ENCODE measurements at places on chromosomes 7 and 10.
A peak's percentile ranks its signal among the peaks of the same experiment; 100 is the strongest.

GRCh38 chr10:108708363-108708762 is 1214.9 kb downstream of the XPNPEP1 start:
- no peak for DNase-seq

GRCh38 chr10:126294451-126294850 is 93.8 kb downstream of the ADAM12 start:
- no peak for DNase-seq

DNA sequence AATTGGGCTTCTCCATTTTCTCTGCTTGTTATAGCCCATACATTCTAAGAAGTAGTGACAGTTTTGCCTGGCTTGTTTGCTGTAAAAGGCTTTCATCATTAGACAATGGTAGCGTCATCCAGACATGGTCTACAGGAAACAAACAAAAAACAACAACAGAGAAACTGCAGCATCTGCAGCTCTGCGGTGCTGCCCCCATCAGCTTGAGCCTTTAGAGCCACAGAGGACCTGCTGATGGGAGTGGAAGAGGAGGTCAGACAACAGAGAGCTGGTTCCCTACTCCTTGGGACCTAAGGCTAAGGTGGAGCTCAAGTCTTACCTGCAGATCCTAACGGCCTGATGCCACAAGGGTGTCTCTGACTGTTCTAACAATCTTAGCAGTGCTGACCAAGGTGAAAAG is 3.1 kb downstream of the INA start:
- no peak for DNase-seq

DNA sequence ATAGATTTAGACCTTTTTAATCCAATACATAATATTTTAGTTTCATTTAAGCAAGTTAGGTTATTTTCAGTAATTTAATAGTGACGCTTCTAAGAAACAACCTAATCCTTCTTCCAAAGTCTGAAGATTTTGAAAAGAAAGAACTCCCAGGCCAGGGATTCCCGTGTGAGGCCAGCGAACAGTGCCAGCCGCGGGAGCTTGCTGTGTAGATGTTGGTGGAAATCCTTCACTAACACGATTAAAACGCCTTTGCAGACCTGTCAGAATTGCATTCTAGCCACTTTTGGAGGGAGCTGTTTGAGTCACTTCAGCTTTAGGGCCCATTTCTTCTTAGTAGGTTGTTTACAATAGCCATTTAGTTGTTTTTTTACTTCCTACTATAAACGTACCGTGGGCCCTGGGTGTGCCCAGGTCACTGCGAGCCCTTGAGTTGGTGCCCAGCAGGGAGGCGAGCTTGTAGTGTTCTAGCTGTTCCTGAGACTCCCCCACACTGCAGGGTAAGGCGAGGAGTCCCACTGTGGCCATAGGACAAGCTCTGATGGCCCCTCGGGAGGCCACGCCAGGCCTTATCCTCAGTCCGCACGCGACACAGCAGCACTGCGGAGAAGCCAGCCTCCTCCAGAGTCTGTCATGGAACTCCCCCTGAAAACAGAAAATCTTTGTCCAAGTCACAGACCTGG is 32.3 kb downstream of the PPP2R2D start:
- DNase-seq: no peak

DNA sequence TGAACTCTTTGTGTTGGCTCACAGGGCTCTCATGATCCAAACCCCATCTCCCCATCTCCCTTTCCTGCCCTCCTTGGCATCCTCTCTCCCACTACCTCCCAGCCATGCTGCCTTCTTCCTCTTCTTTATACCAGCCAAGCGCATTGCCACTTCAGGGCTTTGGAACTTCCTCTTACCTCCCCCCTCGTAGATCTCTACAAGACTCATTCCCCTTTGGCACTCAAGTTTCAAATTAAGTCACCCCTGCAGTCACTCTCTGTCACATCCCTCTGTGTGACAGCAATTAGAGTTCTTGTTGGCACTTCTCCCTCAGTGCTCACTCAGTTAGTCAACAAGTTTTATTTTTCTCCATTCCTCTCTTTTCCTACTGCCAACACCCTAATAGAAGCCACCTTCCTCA is 20.8 kb upstream of the NRP1 start:
- no peak for DNase-seq

GRCh38 chr10:97689559-97690020 is 2.5 kb upstream of the AVPI1 start:
- DNase-seq: no peak

DNA sequence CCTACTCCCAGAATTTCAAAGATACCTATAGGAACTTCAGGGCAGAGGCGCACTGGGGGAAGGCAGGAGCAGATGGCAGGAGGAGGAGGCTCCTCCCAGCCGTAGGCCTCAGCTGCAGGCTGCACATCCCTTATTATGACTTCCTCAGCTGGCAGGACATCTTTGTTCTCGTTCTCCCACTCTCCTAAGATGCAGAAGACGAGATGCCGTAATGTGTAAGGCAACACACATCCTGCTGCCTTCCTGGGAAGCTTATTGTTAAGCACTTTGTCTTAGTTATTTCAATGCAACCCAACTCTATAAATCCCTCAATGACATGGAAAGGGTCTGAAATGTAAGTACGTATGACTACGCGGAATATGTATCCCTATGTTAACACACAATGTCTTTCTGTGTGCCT is 599.8 kb upstream of the MGMT start:
- no peak for DNase-seq

DNA sequence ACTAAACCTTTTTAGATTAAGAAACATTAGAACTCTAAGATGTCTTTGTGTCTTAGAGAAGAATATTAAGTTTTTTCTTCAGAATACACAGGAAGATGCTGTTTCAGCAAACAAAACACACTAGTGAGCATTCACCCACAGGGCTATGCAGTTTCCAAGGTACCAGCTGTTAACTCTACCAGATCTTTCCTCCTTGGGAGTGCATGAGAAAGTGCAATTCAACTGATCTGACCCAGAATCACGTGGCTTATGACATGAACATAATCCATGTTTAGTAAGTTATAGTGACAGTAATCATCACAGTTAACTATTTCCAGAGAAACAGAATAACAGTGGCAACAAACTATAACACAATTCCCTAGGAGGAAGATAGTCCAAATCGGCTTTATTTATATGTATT is 270.7 kb downstream of the CACNA2D1 start:
- no peak for DNase-seq

- DNase-seq: no peak
Observed at GRCh38 chr10:115957012-115957399, 316.0 kb downstream of the GFRA1 start.

GRCh38 chr7:2709553-2710285 is 21.7 kb downstream of the AMZ1 start:
- DNase-seq: peak; percentile 76

DNA sequence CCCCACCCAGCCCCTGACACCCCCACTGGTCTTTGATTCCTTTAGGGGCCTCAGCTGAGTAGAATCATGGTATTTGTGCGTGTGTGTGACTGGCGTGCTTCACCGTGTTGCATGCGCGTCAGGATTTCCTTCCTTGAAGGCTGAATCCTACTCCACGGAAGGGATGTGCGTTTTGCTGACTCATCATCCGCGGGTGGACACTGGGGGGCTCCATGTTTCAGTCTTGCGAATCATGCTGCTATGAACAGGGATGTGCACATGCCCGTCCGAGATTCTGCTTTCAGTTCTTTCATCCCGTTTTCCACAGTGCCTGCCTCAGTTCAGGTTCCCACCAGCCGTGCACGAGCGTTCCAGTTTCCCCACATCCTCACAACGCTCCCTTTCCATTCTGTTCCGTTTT is 20.9 kb upstream of the JAKMIP3 start:
- no peak for DNase-seq

- DNase-seq: no peak
Observed at GRCh38 chr10:86342111-86342863, 24.3 kb downstream of the GRID1 start.

GRCh38 chr10:129883626-129884397 is 80.3 kb downstream of the EBF3 start:
- DNase-seq: no peak

DNA sequence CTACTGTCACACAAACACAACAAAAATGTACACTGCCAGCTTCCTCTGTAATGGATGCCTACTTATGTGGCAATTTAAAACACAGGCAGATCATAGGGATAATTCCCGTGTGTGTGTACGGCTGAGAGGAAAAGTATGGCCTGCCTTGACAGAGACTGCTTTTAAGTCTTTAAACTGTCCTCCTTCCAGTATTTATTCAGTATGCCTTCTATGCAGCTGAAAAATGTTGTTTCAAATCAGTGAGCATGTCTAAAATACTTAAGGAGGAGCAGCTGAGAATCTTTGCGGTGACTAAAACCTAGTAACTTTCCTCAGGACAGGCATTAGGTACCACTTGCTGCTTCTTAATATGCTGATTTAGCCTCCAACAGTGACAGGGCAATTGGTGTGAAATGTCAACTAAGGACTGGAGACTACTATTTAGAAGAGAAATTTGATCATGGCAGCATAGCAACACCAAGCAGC is 126.3 kb downstream of the CACNA2D1 start:
- no peak for DNase-seq

- DNase-seq: no peak
Observed at GRCh38 chr10:1311726-1312125, 255.5 kb downstream of the WDR37 start.

DNA sequence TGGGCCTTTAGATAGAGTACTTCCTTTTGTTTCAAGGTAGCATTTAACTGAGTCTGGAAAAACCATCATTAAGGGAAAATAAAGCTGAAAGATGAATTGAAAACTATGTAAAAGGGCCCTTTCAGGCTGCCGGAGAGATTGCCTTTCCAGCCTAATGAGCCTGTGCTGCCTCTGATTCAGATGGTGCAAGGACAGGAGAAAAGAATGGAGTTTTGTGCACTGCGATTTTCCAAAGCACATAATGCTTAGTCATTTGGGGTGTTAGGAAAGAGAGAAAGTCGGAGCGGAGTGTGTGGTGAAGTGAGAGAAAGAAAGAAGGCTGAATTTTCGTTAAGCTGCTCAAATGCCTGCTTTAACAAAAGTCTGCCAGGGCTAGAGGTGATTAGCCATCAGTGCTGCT is 259.7 kb downstream of the PAXIP1 start:
- DNase-seq: no peak

GRCh38 chr10:73983096-73984047 is 14.5 kb upstream of the VCL start:
- DNase-seq: no peak

DNA sequence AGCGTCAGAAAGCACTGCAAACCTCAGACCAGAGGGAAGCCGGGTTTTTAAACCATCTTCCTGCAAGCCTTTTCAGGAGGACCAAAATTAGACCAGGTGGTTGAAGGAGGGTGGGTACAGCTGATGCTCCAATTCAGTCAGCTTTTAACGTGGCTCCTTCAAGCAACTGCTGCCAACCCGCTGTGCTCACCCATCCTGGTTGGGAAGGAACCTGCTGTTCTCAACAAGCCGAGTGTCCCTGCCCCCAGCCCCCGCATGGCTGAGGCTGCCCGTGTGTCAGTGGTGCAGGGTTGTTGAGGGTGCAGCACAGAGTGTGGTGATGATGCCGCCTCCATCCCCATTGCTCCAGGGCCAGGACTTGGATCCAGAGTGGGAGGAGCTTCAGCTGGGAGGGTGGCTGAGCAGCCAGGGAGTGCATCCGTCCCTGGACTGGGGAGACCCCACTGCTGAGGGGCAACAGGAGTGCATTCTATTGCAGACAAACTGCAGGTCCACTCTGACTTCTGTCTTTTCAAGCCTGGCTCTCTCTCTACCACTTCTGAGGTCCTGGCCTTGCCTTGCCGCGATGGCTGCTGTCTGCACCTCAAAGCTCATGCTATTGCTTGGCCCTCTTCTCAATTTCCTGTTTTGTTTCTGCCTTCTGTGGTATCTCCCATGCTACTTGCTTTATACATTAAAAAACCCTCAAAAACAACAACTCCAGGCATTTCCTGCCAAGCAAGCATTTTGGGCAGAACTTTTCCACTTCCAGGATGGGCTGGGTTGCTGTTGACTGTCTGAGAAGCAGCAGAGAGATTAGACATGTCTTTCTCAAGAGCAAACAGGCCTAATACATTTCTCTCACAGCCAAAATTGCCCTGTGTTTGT is 134.7 kb downstream of the DNAJB6 start:
- DNase-seq: peak; percentile 34

GRCh38 chr7:43847496-43847895 is 21.8 kb downstream of the MRPS24 start:
- no peak for DNase-seq

DNA sequence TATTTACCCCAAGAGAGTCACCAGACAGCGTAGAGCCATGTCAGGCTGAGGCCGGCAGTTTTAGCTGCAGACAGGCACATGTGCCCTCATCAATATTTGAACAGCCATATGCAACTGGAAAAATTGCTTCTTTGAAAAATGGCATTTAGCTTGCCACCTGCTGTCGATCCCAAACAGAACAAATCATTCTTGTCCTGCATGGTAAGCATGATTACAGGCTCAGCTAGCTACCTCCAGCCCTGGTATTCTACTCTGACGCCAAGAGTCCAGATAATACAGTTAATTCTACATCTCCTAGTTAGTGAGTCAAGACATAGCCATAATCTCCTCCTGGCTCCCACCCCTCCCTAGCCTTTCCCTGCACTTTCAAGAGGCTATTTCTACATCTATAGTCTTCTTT is 7.7 kb downstream of the CREB3L2 start:
- DNase-seq: no peak

DNA sequence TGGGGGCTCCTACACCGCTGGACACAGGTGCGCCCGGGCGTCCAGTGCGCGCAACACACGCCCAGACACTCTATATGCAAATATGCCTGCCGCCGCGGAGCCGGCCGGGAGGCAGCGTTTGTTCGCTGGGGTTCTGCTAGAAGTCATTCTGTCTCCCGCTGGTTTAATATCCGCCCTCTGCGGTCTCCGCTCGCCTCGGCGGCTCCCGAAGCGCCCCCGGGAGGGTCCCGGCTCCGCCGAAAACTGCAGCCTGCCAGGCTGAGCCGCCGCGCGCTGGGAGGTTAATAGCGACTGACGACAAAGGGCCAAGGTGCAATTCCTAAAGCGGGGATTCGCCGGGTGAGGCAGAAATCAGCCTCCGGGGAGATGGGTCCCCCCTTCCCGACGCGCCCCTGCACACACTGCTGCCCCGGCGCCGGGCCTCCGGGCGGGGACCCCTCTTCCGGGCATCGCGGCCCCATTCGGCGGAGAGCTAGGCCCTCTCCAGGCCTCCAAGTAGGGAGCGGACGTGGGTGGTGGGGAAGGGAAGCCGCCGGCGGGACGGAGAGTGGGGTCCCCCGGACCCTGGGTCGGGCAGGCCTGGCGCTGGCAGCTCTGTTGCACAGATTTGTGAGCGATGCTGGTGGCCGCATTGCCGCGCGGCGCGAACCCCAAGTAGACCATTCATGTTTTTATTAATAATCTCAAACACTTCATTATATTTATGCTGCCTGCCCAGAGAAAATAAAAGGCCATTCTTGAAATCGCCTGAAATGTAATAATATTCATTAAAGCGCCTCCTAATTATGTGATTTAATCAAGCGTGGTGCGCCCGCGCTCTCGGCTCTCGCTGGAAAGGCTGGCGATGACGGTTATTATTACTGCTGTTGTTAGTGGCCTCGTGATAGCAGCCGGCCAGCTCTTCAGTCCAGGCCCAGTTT is 9.1 kb downstream of the EN2 start:
- no peak for DNase-seq

Measured in activated CD4-positive, alpha-beta T cell treated with anti-CD3 and anti-CD28 coated beads, Interleukin-2, amount 50 U/mL, for 1 hour (primary cell).